A549 treated with CORT108297 at 1 μM for 4 hours (cell line): ENCODE measurements at places on chromosomes 11 and 22. TPM values are rescaled to one million over a fixed set of nuclear protein-coding genes. Genes with fewer than 3 reads are reported as not detected.

The POLR2F gene
- total RNA-seq = 120 to 143 TPM (median 134 TPM) in 5 replicates

The GDPD4 gene
- not detected in 5 replicates for total RNA-seq

The XKR3 gene
- total RNA-seq = not detected in 5 replicates

The TRIM64 gene
- not detected in 5 replicates for total RNA-seq

The BAIAP2L2 gene
- 3.1 to 5.8 TPM (median 5.4 TPM) in 5 replicates for total RNA-seq

The PTPRJ gene
- total RNA-seq = 30.1 to 47.4 TPM (median 41.5 TPM) in 5 replicates

The TOLLIP gene
- 39.2 to 59.0 TPM (median 55.0 TPM) in 5 replicates for total RNA-seq

The LYVE1 gene
- 0.08 to 0.28 TPM (median 0.13 TPM) in 5 replicates for total RNA-seq

The AGBL2 gene
- total RNA-seq = 0.90 to 1.7 TPM (median 1.2 TPM) in 5 replicates

The TRIM68 gene
- 8.3 to 10.6 TPM (median 8.9 TPM) in 5 replicates for total RNA-seq

The PRG2 gene
- total RNA-seq = 0.08 TPM in 1 of 5 replicates, not detected in the others

The PRODH gene
- total RNA-seq = 0.32 to 1.1 TPM (median 0.51 TPM) in 5 replicates

The MYOD1 gene
- total RNA-seq = not detected in 5 replicates

The CD3D gene
- total RNA-seq = not detected in 5 replicates

The RBMXL2 gene
- total RNA-seq = not detected in 5 replicates

The GGT1 gene
- 94.5 to 117 TPM (median 110 TPM) in 5 replicates for total RNA-seq

The ANKK1 gene
- total RNA-seq = 0.03 to 0.05 TPM (median 0.04 TPM) in 3 of 5 replicates, not detected in the others

The ARHGEF17 gene
- 8.4 to 13.9 TPM (median 13.6 TPM) in 5 replicates for total RNA-seq

The PIWIL4 gene
- total RNA-seq = 0.07 to 0.47 TPM (median 0.15 TPM) in 5 replicates

The SERPING1 gene
- 0.38 to 0.85 TPM (median 0.66 TPM) in 5 replicates for total RNA-seq

The OR52A1 gene
- total RNA-seq = not detected in 5 replicates

The PARVG gene
- total RNA-seq = 0.01 TPM in 1 of 5 replicates, not detected in the others

The C11orf87 gene
- total RNA-seq = 0.01 to 0.02 TPM (median 0.02 TPM) in 4 of 5 replicates, not detected in the other

The MYO18B gene
- 0.01 to 0.08 TPM (median 0.03 TPM) in 4 of 5 replicates, not detected in the other for total RNA-seq

The RAB6A gene
- 52.5 to 69.8 TPM (median 59.3 TPM) in 5 replicates for total RNA-seq

The ARFGAP2 gene
- 26.3 to 36.7 TPM (median 28.5 TPM) in 5 replicates for total RNA-seq

The CASP4 gene
- total RNA-seq = 4.1 to 7.9 TPM (median 5.0 TPM) in 5 replicates

The CENATAC gene
- 11.1 to 18.7 TPM (median 12.0 TPM) in 5 replicates for total RNA-seq
